ENCODE measurements at places on chromosomes 13 and 19.

- no peak for DNase-seq
Observed at GRCh38 chr13:105031306-105031705, 1504.2 kb downstream of the EFNB2 start.

- DNase-seq, result peak; percentile 32
Observed at GRCh38 chr19:8505680-8506401, 3.4 kb upstream of the PRAM1 start.

DNA sequence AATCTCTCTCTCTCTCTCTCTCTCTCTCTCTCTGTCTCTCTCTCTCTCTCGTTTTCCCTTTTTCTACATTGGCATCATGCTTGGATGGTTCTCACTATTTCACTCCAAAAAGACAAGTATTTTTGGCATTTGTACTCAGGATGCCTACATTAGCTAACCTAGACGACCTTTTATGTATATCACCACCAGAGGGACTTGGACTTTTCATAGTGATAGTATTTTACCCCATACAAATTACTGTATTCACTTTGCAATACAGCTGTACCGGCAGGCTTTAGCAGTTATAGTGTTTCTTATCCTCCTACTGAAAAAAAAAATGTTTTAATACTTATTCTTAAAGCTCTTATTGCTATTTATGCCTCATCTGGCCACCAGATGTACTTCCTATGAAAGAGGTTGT lies 687.2 kb upstream of the KLHL1 start:
- DNase-seq, result no peak

DNA sequence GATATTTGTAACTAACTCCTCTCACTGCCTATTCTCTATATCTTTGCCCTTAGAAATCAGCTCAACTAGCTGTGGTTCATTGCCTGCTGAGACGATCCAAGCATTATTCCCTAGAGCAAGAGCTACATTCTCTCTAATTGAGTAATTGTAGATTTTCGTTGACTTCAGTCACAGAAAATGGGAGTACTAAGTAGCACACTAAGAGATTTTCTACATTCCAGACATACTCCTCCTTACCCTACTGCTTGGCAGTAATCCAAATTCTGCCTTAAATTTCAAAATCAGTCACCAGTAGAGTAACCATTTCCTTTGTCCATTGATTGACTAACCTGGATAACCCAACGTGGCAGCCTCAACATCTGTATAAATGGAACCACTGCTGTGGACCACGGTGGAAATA lies 1786.8 kb downstream of the SLITRK5 start:
- DNase-seq, result no peak

DNA sequence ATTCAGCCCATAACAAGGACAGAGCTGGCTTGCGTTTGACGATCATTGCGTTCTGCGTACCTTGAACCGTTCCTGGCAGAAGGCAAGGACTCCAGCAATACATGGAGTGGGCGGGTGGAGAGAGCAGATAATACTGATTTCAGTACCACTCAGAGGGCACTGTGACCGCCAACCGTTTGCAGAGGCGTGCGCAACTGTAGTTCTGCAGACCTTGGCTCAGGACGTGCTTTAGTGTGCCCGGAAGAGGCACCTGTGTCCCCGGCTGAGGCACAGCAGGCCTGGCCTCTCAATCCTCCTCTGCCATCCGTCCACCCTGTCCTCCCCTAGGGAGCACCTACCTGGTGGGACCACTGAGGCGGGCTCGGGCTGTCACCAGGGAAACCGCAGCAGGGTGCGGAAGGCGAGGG lies 117.6 kb upstream of the USP29 start:
- DNase-seq, result no peak

DNA sequence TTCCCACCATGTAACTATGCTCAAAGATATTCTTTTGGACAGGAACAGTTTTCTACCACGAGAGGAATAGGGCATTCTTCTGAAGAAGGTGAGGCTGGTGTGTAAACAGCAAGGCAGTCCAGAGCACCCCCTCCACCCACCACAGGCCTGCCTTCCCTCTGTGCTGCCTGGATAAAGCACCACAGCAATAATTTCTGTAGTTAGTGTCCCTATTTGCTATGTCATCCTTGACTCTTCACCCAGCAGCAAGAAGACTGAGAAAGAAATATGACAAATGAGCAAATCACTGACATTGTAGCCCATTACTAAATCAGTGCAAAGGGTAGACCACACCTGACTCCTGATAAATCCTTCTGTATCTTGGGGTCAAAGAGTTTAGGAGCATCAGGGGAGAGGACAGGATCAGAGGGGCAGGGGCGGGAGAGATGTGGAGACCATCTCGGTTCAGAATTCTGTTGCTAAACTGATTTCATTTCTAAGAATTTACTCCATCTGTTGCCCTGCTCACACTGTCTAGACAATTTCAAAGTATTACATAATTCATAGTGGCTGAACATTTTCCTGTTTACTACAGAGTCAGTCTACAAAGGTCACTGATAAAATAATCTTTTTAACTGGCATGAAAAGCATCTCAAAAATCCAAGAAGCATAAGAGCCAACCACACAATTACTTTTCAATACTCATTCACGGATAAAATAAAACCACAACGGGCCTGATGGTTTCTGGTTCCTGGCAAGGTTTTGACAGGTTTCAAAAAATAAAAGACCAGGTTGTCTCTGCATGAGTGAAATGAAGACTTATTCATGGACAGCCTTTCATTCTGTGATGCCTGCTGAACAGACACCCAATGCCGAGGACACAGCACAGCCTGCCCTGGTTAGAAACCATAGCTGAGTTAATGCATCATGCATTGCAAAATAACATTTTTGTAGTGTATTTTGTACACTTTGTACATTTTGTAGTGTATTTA lies 88.4 kb upstream of the IRS2 start:
- DNase-seq, result no peak
